Activated T-cell treated with anti-CD3 and anti-CD28 coated beads, Interleukin-2, amount 50 U/mL, for 72 hours (primary cell): ENCODE measurements at places on chromosomes 3 and 15.

DNA sequence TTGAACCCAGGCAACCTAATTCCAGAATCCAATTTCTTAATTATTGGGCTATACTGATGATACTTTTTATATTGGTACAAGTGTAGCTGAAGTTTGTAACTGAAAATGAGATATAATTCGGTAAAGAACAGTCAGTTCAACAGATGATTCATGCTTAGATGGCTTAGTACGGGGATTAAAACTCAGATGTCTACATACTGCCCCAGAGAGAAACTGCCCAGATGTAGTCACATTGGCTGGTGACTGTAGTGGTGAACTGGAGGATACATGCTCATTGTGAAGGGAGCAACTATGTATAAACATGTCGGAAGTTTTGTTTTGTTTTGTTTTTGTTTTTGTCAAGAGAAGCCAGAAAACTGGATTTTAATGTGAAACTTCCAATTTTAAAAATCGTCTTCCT lies 179.6 kb downstream of the ADAMTSL3 start:
- no peak for DNase-seq

GRCh38 chr15:58392611-58393161 lies 39.1 kb upstream of the LIPC start:
- no peak for DNase-seq

DNA sequence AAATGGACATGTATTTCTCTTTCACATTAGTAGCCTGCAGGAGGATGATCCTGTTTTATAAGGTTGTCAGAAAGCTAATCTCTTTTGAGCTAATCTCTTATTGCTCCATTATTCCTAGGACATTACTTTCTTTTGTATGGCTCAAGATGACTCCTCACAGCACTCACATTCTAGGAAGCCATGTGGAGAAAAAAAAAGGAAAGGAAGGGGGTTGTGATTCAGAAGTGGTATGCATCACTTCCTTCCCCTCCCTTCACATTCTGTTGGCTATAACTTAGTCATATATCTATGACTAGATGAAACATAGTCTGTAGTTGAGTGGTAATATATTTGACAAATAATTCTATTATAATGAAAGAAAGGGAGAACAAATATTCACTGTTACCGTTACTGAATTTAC lies 168.8 kb upstream of the TTC14 start:
- DNase-seq, result no peak

GRCh38 chr3:107981471-107982111 lies 109.2 kb downstream of the CD47 start:
- no peak for DNase-seq

DNA sequence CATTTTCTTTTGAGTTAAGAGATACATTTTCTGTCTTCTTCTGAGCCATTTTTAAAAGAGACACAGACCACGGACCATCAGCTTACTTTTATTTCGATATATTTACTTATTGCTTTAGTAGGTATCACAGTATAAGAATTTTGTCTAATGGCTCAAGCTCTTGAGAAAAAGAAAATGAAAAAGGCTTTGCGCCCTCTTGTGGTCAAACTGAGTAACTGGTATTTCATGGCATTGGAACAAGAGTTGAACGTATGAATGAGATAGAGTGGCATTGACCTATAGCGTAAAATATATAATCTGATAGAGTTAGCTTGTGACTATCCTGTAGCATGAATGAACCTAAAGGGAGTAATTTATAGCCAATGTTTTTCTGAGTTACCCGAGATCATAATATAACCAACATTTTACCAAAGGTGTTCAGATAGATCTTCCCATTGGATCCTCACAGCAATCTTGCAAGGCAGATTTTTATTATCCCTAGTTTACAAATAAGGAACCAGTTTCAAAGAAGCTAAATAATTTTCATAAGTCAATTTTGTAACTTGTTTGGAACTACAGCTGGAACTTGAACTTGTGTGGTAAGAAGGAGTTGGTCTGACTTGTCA lies 154.6 kb downstream of the POLR2M start:
- DNase-seq, result peak; percentile 45

- DNase-seq, result no peak
Observed at GRCh38 chr3:64502284-64502683, 185.5 kb downstream of the ADAMTS9 start.

DNA sequence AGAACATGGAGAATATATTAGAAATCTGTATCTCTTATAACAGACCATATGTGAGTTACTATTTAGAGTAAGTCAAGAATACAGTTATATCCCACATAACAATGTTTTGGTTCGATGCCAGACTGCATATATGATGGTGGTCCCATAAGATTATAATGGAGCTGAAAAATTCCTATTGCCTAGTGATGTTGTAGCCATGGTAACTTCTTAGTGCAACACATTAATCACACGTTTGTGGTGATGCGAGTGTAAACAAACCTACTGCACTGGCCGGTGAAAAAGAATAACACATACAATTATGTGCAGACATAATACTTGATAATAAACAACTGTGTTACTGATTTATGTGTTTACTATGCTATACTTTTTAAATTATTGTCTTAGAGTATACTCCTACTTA lies 69.8 kb upstream of the MNS1 start:
- DNase-seq, result no peak

DNA sequence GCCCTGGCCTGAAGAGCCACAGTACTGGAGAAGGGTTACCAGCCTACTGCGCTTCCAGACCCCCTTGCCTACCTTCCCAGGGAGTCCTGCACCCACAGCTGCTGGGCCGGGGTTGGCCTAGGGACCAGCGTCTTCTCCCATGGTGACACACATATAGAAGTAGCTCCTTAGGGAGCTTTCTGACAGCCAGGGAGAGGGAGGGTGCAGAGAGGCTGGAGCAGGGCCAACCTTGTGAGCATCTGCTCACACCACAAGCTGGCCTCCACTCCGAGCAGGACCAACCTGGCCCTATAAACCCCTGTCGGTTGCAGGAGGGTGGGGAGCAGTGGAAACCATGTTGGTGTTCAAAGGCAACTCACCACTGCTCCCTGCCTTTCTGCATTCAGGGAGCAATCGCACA lies 35.2 kb downstream of the SRPRB start:
- DNase-seq, result no peak

DNA sequence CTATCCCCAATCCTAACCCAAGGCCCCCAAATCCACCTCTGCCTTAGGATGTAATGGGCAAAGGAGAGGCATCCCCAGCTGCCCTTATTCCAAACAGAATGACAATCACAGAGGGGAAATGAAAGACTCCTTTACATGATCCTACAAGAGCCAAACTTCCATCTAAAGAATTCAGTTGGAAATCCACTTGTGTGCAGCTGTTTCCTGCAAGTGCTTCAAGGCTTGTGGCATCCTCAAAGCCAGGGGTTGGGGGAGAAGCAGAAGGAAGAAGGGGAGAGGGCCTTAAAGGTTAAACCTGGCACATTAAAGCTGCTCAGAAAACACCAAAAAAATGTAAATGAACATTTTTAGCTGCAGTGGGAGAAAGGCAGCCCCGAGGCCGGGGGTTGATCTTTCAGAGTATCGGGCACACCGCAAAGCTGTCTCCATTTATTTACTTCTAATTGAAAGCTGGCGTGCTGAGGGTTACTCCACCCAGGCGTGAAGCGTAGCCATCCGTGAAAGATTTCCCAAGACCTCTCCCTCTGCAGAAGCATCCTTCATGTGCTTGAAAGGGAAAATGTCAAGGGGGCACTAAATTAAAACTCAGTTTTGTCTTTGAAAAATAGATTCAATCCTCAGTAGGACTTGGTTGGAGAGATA lies 217.8 kb downstream of the SHQ1 start:
- no peak for DNase-seq

DNA sequence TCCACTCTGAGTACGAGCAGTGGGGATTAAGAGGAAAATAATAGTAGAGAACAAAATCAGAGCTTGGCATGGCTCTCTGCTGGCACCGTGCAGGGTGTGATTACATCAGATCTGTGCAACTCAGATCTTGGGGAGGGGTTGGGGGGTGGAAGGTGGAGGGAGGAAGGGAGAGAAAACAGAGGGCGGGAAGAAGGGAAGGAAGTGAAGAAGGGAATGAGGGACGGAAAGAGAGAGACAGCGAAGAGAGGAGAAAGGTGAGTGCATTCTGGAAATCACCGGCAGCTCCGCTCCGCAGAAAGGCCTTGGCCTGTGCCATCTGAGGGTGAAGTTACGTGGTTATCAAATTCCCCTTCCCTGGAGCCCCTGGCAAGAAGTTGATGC lies 31.0 kb upstream of the ADAMTS17 start:
- no peak for DNase-seq

GRCh38 chr3:87206635-87207034 lies 20.5 kb upstream of the CHMP2B start:
- DNase-seq, result no peak

- DNase-seq, result no peak
Observed at GRCh38 chr3:37622999-37623883, 238.4 kb upstream of the CTDSPL start.

GRCh38 chr3:173869766-173870165 lies 472.2 kb downstream of the NLGN1 start:
- DNase-seq, result no peak

DNA sequence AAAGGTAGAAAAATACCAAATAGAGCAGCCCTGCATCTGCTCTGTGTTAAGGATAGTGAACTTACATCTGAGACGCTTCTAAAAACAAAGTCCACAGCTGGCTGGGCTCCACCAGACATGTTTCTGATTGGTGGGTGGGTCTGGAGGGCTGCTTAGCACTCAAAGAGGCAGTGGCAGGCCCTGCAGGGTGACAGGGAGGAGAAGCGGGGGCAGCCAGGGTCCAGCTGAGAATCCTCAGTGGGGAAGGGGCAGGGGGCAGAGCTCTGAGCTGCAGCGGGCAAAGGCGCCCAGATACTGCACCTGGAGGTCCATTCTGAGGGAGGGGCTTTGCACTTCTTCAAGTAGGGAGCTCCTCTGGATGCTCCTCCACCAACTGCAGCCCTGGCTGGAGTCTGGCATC lies 28.1 kb downstream of the PRR23E start:
- no peak for DNase-seq

DNA sequence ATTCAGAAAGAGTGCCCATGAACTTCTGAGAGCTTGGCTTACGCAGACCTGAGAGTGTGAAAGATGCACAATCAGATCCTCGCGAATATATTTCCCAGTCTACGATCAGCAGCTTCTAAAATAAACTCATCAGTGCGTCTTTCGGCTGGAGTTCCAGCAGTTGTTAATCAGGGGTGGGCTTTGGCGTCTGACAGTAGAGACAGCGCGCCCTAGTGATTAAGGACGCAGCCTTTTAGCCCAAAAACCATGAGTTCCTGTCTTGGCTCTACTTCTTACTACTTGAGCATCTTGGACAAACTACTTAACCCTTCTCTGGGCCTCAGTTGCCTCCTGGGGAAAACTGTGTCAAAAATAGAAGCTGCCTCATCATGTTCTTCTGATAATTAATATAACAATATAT lies 15.8 kb upstream of the ARRDC4 start:
- no peak for DNase-seq

- no peak for DNase-seq
Observed at GRCh38 chr3:852033-852432, 240.8 kb upstream of the CNTN6 start.

DNA sequence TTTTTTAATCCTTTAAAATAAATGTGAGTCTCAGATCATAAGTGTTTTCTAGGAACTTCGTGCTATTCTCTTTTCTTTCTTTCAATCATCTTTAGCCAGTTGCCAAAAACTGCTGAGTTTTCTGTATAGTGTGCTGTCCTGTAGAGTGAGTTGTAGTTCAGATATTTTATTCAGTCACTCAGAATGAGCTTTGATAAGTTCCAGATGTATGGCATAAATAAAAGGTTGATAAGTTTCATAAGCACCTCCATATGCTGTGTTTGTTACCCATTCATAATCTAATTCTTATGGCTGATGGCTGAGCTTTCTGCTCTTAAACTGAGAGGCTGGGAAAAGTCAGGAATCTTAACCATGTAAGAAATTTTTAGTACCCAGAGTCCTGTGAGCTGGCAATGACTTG lies 59.3 kb upstream of the COL6A6 start:
- no peak for DNase-seq

DNA sequence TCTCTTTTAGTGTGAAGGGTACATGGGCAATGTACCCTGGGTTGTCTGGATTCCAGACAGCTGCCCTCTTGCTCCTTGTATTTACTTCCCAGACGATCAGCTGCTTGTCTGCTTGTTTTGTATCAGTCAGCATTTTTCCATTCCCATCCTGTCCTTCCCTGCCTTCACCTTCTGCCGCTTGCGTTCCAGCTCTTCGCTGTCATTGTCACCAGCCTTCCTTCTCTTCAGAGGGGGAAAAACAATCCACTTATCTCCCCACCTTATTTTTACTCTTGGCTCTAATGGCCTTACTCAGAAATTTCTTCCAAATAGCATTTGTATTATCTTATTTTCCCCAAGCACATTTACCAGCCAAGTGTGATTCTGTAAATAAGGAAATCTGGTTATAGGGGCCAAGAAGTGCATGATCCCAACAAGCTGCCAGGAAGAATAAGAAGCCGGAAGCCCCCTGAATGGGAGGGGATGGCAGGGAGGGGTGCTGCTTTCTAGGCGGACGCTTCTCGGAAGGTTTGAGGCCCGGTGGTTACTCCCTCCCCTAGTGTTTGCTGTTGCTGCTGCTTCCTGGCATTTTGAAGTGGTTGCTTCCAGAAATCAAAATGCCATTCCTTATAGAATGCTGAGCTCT lies 497.6 kb downstream of the NTRK3 start:
- DNase-seq, result no peak

GRCh38 chr3:11247362-11247761 lies 24.8 kb upstream of the ATG7 start:
- no peak for DNase-seq

GRCh38 chr3:32424581-32425250 lies 33.1 kb downstream of the CMTM7 start:
- no peak for DNase-seq

- DNase-seq, result no peak
Observed at GRCh38 chr3:185639632-185640206, 53.6 kb downstream of the SENP2 start.

DNA sequence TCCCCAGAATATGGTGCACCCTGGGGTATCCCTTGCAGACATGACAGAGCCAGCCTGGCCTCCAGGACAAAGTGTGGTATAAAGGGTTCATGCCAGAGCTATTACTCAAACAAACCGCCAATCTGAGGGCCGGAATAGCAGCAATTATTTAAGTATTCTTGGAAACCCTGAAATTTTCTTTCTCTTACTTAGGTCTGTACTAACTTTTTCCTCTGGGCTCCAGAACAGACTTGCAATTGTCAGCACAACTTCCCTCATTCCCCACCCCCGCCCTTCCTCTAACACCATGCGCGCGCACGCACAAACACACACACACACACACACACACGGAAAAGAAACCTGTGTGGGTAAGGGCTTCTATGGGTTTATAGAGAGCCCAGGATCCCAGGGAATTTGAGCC lies 56.3 kb downstream of the ISG20 start:
- DNase-seq, result no peak

- DNase-seq, result no peak
Observed at GRCh38 chr3:185900228-185900627, 37.6 kb downstream of the TRA2B start.

GRCh38 chr3:56452085-56452484 lies 16.2 kb downstream of the ERC2 start:
- DNase-seq, result no peak

GRCh38 chr3:144175644-144176425 lies 204.2 kb downstream of the DIPK2A start:
- no peak for DNase-seq
